NCI-H2081 treated with DMSO at 0.1 percent for 48 hours (cell line): ENCODE measurements at places on chromosomes 1 and 21.

DNA sequence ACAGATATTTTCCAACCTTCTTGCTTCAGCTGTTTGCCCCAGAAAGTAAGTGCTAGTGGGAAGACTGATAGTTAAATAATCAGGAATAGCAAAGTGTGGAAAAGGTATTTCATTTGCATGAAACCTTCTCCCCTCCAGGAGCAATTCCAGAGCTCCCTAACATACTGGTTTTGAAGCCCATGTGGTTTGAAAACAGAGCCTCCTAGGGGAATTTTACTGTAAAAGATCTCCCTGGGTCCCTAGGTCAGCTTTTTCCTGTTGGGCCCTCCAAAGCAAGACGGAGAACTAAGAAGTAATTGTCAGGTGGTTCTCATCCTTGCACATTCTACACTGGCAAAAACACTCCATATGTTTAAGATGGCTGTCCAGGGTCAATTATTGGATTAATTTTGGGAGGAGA, 218.7 kb upstream of the FOXD3 start:
- DNase-seq: no peak

GRCh38 chr1:175536369-175536768, 207.0 kb downstream of the TNR start:
- no peak for DNase-seq

- DNase-seq: no peak
Observed at GRCh38 chr1:227357171-227357926, 39.1 kb upstream of the CDC42BPA start.

- DNase-seq: no peak
Observed at GRCh38 chr1:56948403-56949023, 17.3 kb downstream of the C8B start.

DNA sequence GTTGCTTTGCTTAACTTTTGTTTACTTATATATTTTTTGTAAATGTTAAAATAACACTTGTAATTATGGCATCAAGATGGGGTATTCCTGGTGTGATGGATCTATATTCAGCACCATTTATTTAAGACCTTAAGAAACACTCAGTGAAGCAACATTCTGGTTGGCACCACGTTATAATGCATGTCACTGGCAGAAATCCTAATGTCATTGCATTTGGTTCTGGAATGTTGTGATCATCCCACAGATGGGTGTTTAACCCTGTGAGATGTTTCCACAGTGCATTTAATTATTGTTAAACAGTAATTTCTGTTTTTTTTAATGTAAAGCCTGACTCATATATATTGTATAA, 116.5 kb downstream of the NOS1AP start:
- DNase-seq: no peak

- no peak for DNase-seq
Observed at GRCh38 chr1:220817907-220818306, 31.2 kb downstream of the MTARC1 start.

DNA sequence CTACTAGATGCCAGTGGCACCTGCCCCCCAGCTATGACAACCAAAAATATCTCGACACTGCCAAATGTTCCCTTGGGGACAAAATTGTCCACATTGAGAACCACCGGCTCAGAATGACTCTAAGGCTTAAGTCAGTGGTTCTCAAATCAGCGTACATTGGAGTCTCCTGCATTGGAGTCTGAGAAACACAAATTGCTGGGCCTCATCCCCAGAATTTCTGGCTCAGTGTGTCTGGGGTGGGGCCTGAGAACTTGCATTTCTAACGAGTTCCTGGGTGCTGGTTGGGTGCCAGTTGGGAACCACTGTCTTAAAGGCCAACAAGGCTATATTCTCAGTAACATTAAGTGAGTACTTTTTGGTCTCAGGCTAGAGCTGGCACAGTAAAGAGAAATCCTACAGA, 77.7 kb upstream of the GADD45A start:
- no peak for DNase-seq

GRCh38 chr21:21714426-21714825, 716.2 kb downstream of the NCAM2 start:
- DNase-seq: no peak

- no peak for DNase-seq
Observed at GRCh38 chr1:182237329-182237728, 154.3 kb downstream of the GLUL start.

DNA sequence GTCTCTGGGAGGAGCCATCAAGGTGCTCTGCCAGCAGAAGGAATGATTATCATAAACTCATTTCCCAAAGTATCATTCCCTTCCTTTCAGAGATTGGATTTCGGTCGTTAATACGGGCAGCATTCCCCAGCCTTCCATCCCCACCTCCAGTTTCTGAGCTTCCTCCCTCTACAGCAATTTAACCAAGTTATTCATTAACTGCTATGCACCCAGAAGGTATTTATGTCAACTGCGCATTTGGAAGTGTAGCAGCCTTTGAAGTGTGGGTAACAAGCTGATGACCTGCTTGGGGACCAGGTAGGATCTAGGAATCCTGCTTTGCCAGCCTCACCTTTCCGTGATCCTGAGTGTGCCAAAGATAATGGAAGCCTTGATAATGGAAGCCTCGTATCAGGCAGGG, 172.4 kb upstream of the IGSF21 start:
- DNase-seq: no peak

DNA sequence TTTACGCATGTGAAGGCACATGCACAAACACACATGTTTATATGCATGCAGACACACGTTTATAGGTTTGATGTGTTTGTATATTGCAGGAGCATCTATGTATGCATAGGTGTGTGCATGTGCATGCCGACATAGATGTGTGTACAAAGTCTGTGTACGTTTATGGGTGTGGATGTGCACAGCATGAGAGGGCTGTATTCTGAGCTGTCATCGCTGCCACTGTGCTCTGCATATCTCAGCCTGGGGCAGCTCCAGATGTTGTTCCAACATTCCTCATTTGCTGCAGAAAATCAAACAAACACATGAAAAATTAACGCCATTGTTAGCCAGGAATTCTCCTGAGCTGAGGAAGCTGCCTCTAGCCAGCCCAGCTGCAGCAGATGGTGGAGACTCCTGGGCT, 132.3 kb upstream of the CSF3R start:
- no peak for DNase-seq

GRCh38 chr1:40036574-40036973, 4.0 kb upstream of the CAP1 start:
- no peak for DNase-seq

DNA sequence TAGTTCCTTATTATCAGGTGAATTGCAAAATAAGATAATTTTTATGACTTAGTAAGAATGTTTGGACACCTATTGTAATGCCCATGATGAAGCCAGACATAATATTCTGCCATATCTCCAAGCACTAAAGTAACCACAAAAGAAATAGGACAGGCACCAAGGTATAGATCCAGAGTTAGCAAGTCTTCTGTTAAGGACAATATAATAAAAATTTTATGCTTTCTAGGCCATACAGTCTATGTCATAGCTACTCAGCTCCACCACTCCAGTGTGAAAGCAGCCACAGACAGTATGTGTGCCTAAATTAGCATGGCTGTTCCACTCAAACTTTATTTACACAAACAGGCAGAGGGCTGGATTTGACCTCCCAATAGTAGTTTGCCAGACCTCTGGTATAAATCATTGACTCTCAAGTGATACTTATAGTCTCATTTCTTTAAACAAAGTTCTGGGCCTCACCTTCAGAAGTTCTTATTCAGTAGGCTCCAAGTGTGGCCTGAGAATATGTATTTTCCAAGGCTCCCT, 88.3 kb downstream of the SCMH1 start:
- DNase-seq: no peak

DNA sequence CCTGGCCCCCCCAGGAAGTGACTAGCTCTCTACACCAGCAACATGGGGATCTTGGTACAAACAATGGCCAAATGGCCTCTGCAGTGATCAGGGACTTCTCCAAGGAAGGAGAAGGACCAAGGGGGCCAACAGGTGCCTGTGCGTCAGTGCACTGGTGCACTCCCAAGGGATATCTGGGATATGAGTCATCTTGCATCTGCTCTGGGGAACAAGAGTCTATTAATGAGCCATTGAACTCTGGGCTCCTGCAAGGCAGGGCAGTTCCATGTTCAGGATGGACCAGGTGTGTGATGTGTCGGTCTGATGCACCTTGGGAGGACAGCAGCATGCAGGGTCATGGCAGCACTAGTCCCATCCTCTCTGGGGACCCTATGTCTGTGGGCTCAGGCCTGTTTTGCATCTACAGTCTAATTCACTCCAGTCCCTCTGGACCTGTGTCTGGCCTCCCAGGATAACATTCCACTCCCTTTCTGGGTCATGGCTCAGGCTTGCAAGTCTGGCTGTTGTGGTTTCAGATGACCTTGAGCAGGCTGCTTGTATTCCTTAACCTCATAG, 125.3 kb downstream of the TRABD2B start:
- DNase-seq: no peak

GRCh38 chr1:197444755-197445154, 176.7 kb downstream of the CRB1 start:
- no peak for DNase-seq

DNA sequence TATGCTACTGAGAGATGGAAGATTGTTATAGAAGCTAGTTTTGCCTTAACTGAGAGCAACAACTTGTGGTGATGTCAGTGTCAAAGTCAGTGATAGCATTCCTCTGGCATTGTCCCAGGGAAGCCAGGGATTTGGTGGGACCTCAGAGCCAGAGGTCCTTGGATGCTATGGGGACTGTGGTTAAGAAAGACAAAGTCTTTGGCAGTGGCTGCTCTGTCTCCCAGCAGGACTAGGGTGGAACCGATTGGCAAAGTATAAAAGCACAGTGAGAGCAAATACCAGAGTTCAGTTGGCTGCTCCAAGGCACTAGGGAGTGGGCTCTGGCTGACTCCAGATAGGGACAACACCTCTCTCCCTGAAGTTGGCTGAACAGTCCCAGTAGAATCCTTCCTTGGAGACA, 104.8 kb downstream of the GDAP2 start:
- DNase-seq: no peak

GRCh38 chr1:15501208-15502032, 22.6 kb downstream of the CASP9 start:
- DNase-seq: no peak
